ENCODE measurements at places on chromosomes 1 and 21.
A peak's percentile ranks its signal among the peaks of the same experiment; 100 is the strongest.

DNA sequence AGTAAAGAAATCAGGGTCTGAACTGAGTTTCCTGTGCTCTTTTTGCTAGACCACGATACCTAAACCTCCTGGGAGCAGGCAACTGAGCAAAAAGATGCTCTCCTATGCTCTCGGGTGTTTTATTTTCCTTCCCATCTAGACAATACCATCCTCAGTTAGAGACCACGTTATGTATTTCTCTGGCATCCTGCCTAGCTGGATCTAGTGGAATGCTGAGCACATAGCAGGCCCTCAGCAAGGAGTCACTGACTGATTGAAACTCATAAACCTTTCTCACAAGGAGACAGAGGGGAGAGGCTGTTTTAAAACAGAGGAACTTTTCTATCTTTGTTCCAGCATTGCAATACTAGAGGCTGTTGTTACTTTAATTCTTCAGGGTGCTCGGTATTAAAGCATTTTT lies 168.0 kb downstream of the CYYR1 start:
- no peak for DNase-seq

DNA sequence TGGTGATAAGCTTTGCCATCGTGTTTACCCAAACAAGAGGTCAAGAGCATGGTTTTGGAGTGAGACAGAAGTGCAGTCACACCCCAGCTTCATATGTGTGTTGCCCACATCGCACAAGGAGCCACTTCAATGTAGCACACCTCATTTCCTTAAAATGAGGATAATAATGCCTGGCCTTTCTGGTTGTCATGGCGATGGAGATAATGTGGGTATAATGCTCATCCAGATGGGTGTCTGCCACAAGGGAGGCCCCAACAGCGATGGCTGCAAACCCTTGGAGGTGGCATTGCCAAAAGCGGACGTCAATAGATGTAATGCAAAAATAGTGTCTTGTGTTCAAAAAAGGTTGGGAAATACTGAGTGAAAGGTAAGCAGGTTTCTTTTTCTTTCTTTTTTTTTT lies 83.1 kb upstream of the AJAP1 start:
- no peak for DNase-seq

DNA sequence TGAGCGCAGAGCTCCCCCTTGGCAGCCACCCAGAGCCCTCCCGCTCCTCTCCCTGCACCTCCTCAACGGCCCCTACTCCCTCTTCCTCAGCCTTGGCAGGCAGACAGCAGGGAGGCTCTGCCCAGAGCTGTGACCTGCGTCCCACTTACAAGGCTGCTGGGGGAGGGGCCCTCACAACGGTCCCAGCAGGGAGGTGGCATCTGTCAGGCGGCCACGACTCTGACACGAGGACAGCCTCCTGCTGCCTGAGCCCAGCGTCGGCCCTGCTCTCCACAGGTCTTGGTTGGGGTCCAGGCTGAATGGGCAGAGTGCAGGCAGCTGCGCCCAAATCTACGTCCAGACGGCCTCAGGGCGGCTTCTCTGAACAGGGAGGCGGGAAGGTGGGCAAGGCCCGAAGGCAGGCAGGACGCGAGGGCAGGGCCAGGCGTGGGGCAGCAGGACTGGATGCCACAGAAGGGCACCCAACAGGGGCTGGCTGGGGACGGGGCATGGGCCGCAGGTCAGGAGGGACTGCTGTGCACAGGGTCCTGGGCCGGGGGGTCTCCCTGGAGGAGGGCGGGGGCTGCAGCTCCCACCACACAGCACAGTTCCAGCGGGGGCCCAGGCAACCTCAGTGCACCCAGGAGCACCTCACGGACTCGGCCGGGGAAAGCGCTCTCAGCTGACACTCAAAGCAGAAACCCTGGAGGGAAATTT lies 7.5 kb downstream of the SLC19A1 start:
- no peak for DNase-seq

- no peak for DNase-seq
Observed at GRCh38 chr1:109902204-109902985, 8.3 kb upstream of the CSF1 start.

DNA sequence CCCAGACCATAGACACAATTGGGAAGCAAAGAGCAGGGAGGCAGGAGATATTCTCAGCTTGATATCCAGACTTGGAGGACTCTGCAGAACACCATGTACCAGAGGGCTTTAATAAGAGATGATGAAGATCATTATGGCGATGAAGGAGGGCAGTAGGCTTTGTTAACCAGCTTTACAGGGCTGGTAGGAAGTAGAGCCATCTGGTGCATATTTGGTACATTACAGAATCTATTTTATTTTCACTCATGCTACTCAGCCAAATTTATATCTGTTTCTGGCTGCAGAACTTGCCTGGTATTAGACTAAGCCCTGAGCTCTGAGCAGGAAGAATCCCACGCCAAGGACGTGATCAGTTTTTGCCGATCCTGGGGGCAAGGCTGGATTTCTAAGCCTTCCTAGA lies 61.8 kb upstream of the SYT6 start:
- no peak for DNase-seq

- DNase-seq: no peak
Observed at GRCh38 chr21:45076245-45076711, 1.9 kb downstream of the ADARB1 start.

GRCh38 chr21:26138615-26139257 lies 31.8 kb downstream of the APP start:
- DNase-seq: no peak

DNA sequence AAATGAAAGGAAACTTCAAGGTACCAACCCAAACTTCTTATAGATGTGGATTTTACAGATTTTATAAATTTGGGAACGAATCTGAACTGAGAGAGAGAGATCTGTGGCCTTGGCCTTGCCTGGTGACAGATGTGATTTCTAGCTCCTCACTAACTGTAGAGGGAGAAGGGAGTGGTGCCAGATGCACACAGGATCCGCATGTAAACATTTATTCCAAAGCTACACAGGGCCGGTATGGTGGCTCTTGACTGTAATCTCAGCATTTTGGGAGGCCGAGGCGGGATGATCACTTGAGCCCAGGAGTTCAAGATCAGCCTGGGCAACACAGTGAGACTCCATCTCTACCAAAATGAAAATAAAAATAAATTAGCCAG lies 77.1 kb downstream of the PGBD5 start:
- no peak for DNase-seq

DNA sequence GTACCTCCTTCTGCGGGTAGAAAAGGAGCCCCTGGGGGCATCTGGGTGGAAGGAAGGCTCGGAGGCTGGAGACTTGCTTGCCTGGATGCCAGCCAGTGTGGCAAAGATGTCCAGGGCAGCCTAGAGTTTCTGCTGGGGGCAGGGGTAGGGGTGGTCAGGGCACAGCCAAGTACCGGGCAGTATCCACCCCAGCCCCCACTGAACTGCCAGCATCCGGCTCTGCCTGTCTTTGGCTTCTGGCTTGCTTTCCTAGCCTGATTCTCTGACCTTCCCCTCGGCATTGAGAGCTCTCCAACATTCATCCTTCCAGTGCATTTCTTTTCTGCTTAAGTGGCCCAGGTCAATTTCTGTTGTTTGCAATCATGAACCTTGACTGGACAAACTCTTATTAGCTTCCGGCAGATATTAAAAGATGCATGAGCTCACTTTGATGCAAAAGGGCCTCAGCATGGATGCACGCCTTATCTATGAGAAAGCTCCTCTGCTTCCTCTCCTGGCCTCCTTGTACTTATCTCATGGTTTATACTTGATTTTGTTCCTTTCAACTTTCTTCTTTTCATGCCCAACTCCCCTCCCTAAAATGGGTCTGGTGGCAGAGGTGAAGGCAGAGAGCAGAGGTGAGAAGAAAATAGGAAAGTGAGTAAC lies 116.9 kb downstream of the HLCS start:
- no peak for DNase-seq

- no peak for DNase-seq
Observed at GRCh38 chr1:156912310-156912709, 8.1 kb upstream of the LRRC71 start.

DNA sequence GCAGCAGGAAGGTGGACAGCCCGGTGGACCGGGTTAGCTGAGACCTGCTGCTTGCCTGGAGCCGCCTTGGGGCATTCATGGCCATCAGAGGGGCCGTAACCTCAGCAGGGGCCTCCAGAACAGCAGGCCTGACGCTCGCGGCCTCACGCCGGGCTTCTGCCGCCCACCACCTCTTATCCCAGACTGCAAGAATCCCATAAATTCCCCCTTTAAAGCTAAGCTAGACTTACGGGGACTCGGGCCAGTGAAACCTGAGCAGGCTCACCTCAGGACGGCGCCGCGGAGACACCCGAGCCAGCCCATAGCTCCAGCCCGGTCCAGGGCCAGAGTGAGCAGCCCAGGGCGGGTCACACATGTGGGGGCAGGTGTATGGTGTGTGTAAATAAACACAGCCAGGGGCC lies 132.3 kb downstream of the GLIS1 start:
- no peak for DNase-seq

DNA sequence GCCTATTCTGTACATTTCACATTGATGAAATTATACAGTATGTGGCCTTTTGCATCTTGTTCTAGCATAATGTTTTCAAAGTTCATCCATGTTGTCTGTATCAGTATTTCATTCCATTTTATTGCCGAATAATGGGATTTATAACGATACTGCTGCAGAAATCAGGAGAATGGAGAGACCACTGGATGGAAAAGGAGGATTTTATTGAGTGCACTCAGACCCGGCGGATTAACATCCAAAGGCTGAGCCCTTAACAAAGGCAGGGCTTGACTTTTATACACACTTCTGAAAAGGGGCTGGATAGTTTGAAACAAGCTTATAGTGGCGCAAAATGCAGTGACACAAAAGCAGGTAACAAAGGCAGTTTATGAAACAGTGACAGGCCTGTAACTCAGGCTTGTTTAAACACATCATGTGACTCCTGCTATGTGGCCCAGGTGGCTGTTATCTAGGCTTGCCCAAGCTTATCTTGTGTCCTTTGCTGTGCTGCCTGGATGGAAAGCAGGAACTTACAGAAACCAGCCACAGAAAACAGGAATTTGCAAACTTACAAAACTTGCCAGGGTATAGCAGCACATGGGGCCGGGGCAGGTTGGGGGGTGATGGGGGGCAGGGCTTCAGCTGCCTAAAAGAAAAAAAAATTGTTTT lies 32.8 kb upstream of the KCNJ15 start:
- DNase-seq: no peak

GRCh38 chr1:221981461-221981860 lies 239.6 kb upstream of the DUSP10 start:
- no peak for DNase-seq

GRCh38 chr1:29575277-29575676 lies 339.0 kb downstream of the PTPRU start:
- DNase-seq: no peak

DNA sequence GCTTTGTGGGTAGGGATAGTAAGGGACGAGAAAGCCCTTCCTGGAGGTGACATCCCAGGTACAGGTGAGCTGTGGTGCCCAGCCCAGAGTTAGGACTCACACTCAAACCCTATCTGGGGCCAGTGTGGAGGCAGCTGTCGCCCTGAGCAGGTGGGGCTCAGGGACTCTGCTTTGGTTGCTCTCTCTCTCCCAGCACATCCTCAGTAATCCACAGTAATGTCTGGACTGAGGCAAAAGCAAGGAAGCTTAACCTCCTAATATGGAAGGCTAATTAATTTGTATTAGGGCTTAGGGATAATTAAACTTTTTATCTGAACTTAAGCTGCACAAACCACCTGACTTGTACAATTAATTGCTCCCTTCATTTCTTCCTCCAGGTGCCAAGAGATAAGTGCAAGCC lies 38.2 kb downstream of the DDX20 start:
- no peak for DNase-seq

GRCh38 chr1:156114101-156114918 lies at the start of gene LMNA:
Gene LMNA (plus strand): TSS chr1:156114711. CDS start chr1:156114919, 208 bp downstream.
- peak; percentile 82 for DNase-seq

GRCh38 chr1:43184995-43185394 lies 12.9 kb downstream of the CFAP57 start:
- DNase-seq: no peak

DNA sequence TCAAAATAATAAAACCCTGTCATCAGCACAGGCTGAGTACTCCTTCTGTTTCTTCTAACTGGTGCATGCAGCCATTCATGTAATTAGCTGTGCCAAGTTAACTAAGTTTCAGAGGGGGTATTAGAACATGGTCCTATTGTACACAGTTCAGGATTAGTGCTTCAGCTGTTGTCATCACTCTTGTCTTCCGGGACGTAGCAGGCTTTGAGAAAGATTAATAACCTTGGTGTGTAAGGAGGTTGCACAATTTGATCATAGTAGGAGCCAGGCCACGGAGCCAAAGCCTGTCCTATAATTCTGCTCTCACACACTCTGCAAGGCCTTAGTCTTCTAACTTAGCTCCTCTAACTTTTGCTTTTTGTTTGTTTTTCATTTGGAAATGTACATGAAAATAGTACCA lies 44.7 kb downstream of the PTGFRN start:
- DNase-seq: no peak

- DNase-seq: no peak
Observed at GRCh38 chr1:236041631-236042618, 23.0 kb downstream of the NID1 start.

DNA sequence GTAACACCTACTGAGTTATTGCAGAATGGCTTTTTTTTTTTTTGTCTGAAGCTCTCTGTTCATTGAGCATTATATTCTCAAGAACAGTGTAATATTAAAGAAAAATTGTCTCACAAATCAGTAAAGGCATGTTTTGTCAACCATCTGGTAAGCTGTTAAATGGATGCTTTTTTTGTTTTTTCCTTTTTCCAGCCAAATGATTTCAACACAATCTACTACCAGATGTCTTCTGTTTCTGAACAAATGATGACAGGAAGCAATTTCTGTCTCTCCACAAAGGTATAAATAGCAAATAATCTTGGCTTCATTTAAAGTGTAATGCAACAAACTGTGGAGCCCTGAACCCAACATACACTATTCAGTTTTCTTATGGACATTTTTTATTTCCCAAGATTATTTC lies 78.6 kb upstream of the RGS2 start:
- DNase-seq: no peak

DNA sequence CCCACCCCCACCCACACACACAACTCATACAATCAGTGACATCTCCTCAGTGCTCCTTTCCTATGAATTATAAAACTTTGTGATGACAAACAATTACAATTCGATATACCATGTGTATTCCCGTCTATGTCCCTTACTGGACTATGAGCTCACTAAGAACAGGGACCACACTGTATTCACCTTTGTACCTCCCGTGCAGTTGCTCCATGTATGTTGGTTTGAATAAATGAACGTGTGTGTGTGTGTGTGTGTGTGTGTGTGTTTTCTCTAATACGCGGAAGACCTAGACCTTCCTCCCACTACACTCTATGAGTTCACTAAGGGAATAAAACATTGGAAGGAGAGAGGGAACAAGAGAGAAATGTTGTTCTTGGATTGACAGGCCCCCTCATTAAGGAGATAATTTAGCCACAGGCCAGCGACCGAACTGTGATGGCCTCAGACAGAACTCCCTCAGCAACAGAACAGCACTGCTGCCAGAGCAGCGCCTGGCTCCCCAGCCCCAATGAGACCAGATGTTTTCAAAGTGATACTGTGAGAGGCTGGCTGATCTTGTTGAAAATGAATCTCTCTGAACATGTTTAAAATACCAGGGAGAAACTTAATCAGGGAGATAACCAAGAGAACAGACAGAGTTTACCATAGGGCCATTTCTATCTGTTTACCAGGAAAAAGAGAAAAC lies 21.7 kb downstream of the BCAR3 start:
- no peak for DNase-seq

GRCh38 chr1:203040513-203041275 lies 14.4 kb downstream of the PPFIA4 start:
- no peak for DNase-seq

All from Panc1 (cell line).